Mucosa of descending colon (tissue), 3 donors: ENCODE measurements at places on chromosomes 2 and 18.

DNA sequence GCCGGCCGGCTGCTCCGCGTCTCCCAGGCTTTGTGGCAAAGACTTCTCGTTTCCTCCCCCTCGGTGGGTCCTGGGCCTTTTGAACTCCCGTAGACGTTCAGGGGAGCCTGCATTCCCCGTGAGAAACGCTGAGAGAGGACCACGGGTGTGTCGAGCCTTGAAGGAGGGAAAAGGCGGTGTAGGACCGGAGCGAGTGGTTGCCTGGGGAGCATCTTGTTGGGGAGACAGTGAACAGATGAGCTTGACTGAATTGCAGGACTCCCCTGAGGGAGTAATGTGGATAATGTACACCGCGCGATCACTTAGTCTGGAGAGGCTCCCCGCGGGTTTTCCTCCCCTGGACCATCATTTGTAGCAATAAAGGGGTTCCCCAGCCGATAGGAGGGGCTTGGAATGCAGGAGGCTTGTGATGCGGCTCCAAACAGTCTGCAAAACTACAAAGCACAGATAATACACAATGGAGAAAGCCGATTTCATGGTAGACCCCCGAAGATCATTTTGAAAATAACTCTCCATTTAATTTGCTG, 769 bp downstream of the ALMS1 start:
- DNase-seq = no peak

- DNase-seq = no peak
Observed at GRCh38 chr18:23885750-23886149, 128.8 kb upstream of the TTC39C start.

DNA sequence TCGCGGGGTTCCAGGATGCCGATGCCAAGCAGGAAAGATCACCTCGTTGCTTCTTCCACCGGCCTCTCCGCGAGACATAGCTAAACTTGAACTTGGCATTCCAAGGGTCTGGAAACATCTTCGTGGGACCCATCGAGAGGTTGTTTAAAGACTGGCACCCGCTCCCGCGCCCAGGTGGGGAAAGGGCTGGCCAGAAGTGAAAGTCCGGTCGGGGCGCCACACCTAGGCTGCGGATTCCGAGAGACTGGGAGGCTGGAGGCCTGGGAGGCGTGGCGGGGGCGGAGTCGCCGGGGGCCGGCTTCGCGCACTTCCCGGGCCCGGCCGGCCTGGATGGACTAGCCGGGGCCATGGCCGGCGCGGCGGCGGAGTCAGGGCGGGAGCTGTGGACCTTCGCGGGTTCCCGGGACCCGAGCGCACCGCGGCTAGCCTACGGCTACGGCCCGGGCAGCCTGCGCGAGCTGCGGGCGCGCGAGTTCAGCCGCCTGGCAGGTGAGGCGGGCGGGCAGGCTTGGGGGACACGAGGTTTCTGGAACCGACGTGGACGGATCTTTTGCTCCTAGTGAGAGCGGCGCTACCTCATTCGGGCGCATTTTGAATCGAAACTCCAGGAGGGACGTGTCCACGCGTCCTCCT, at the start of gene MOCOS:
Gene MOCOS (plus strand): TSS at position 305 of the 633 bp plus-strand sequence. CDS start 43 bp downstream, at position 348.
- peak; percentile 91 for DNase-seq

DNA sequence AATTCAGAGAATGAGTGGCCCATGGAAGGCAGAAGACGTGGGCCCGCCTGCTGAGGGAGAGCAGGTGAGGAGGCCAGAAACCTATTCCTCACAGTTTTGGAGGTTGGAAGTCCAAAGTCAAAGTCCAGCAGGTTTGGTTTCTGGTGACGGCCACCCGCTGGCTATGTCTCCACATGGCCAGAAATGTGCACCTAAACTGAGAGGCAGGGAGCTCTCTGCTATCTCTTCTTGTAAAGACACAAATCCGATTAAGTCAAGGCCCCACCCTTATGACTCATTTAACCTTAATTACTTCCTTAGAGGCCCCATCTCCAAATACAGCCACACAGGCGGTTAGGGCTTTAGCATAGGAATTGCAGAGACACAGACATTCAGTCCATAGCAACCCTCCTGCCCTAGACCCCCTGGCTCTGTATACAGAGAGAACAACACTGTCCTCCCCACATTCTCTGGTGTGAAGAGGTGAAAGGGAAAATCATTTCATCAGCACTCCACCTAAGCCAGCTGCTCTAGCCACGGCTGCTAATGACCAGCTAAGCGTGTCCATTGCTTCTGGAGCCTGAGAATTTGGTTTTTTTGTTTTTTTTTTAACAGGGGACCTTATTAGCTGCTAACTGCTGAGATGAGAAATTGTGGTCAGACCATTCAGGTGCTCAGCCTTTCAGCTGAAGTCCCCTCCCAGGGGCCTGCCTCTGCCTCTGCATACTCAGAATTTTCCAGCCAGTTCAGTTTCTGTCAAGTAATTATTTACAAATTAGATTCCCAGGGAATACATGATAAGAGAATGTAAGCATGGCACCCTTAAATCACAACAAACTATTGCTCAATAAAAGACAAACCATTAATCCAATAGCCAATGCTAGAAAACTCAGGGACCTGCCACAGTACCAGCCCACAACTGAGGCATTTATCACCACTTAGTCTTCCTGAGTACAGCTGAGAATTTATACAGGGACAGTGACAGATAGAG, 368.7 kb upstream of the ID2 start:
- DNase-seq = no peak

GRCh38 chr2:8485736-8486135, 196.1 kb upstream of the ID2 start:
- DNase-seq = no peak
